Renal cortical epithelial cell (primary cell): ENCODE measurements at places on chromosomes 5 and 9. TPM values are rescaled to one million over a fixed set of nuclear protein-coding genes. Genes with fewer than 3 reads are reported as not detected.

F12 gene
- 3.1 and 5.9 TPM in 2 replicates for total RNA-seq

ANKRD20A1 gene
- total RNA-seq: 0.85 TPM in 1 of 2 replicates, not detected in the other

- no peak for DNase-seq
Measured at GRCh38 chr9:107700847-107701246, 211.3 kb upstream of the KLF4 start.

DNA sequence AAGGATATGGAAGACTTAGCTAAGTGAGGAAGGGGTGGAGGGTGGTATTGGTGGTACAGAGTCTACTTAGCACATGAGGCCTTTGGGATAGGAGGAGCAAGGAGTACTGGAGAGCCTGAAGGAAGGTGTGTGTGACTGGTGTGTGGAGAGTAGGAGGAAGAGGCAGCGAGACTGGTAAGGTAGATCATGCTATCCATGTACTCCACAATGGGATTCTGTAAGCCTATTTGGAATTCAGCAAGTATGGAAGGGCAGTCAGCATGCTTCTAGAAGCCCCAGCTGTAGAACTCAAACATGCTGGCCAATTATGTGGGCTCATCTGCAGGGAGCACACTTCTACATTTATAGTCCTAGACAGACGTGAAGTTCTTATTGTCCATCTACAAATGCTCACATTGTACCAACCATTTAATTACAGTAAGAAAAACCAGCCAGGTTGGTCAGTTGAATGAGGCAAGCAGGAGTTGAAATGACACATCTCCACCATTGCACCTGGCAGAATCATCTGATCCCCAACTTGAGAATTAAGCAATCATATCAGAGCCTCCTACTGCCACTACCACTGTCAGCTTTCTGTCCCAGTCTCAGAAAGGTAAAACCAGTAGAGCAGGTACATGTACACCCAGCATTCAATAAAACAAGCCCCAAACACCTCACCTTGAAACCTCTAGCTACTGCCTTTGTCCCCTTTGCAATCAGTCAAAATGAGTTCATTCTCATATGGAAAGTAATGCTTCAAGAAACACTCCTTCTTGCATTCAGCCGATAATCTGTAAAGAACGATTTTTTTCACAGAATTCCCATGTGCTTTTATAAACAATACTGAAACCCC is 60.9 kb upstream of the GLRX start:
- DNase-seq: no peak

GRCh38 chr9:71607461-71607881 is 160.8 kb downstream of the CEMIP2 start:
- DNase-seq: no peak

DNA sequence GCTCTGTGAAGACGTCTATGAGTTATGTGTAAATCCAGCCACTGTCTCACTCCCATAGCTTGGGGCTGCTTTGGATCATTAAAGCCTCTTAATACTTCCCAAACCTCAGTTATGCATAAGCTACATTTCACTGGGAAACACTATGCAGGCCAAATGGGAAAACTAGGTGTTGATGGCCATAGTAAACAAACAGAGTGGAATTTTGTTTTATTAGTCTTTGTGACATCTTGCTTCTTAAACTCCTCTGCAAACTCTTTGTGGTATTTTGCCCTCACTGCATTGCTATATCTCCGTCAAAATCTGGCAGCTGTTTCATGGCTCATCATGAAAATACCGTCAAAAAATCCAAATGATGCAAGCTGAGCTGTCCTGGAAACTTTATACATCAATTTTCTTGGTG is 167.2 kb upstream of the HMHB1 start:
- peak; percentile 13 for DNase-seq

GTF3C4 gene
- total RNA-seq: 15.5 and 22.8 TPM in 2 replicates

WNT8A gene
- not detected in 2 replicates for total RNA-seq

PFN3 gene
- total RNA-seq: not detected in 2 replicates

DNA sequence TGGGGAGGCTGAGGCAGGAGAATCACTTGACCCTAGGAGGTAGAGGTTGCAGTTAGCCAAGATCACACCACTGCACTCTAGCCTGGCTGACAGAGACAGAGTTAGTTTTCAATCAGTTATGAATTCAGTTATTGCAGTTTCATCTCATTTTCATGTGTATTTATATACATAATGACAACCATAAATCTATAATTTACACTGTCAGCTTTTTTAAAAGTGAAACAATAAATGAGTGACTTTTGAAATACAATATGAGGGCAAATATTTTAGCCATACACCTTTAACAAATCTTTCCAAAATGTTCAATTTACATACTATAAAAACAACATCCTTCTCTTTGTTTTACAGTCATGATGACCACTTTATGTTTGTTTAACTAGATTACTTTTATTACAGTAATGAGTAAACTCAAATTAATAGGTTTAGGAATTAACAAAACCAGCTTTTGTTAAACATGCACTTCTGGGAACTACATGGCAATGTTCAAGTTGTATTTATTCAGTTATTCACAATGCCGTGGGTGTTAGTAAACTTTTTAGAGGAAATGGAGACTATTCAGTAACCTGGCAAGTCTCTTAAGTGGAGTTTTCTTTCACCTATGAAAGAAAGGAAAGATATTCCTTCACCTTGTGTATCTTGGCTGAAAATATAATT is 12.7 kb downstream of the TYRP1 start:
- DNase-seq: peak; percentile 93

FAM78A gene
- total RNA-seq: 0.17 and 0.85 TPM in 2 replicates

PLPPR1 gene
- total RNA-seq: not detected in 2 replicates

MLANA gene
- 0.05 TPM in 1 of 2 replicates, not detected in the other for total RNA-seq

MCTP1 gene
- total RNA-seq: 8.3 and 22.3 TPM in 2 replicates

GRCh38 chr5:140042643-140043507 is at the start of gene NRG2:
TSS of gene NRG2 (minus strand) at chr5:140043299.
- DNase-seq: no peak

- DNase-seq: no peak
Measured at GRCh38 chr9:135902655-135903357, 4.5 kb downstream of the CAMSAP1 start.

DNA sequence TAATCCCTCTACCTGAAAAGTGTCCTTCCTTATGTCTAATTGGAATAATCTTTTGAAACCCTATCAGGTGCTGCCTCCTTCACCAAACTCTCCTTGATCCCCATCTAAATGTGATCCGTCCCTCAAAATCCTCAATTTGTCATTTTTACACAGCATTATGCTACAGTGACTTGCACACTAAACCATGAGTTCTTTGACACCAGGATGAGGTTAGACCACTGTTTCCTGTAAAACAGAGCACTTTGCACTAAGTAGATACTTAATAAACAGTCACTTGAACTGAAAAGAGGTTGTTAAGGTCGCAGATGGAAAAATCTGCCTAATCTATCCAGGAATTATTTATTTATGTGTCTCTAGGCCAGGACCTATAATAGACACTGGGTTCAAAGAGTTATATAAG is 44.2 kb upstream of the TLX3 start:
- no peak for DNase-seq

FOXD4L3 gene
- total RNA-seq: not detected in 2 replicates

DNA sequence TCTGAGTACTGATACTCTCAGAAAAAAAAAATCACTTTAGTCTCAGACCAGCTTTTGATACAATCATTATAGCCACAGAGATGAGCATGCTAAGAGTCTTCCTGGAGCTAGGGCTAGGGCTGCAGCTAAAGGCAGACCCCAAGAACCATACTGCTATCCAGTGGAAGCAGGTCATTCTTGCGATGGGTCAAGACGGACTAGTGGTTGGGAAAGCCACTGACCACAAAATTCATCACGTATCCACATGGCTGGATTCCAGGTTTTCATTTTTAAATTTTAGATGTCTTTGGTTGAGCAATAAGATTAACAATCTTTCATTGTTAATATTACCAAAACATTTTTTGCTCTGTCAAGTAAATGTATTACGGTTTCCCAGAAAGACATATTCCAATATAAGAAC is 598.1 kb downstream of the DNAH5 start:
- no peak for DNase-seq

- DNase-seq: no peak
Measured at GRCh38 chr5:154421868-154422267, 23.9 kb upstream of the SAP30L start.

DNA sequence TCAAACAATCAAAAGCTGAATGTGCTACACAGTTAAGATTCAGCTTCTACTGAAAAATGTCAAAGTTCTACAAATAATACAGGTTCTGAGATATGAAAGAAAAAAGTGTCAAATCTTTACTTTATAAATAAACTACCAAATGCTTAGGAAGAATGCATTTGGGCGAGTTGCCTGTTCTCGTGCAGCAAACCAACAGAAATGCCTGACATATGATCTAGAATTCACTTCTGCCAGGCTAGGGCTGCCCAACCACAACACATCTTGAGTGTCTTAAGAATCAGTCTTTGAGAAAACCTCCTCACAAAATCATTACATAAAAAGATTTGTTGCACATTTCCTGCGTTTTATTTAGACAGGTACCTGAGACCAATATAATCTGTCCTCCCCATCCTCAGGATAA is 42.2 kb downstream of the ANKH start:
- DNase-seq: no peak
